RKO (cell line): ENCODE measurements at places on chromosomes 4 and X.

- DNase-seq = no peak
These were observed 36.2 kb downstream of the ZFP42 start for GRCh38 chr4:188031751-188032150.

DNA sequence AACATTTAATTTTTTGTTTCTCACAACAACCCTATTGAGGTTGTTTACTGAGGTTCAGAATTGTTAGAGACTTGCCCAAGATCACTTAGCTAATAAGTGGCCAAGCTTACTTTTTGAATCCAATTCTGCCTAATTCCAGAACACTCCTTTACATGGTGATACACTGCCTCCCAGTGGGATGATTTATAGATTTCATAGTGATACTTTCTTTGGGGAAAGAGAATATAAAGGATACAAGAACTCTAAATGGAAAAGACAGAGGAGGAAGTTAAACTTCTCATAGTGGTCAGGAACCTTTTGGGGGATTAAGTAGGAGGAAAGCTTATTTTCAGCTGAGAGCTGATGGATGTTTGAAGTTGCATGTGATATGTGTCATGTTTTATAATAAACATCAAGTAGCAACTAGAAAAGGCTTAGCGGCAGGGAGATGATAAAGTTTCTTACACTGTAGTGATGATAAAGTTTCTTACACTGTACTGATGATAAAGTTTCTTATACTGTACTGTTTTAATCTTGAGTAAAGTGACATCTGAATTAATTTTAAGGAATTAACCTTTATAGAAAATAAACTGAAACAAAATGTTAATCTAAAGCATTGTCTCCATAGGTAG, 15.3 kb downstream of the STAG2 start:
- peak; percentile 71 for DNase-seq

- no peak for DNase-seq
These were observed 187.5 kb upstream of the ANKRD50 start for GRCh38 chr4:124899997-124900396.

GRCh38 chr4:140078366-140078765, 75.6 kb downstream of the MAML3 start:
- DNase-seq = no peak

DNA sequence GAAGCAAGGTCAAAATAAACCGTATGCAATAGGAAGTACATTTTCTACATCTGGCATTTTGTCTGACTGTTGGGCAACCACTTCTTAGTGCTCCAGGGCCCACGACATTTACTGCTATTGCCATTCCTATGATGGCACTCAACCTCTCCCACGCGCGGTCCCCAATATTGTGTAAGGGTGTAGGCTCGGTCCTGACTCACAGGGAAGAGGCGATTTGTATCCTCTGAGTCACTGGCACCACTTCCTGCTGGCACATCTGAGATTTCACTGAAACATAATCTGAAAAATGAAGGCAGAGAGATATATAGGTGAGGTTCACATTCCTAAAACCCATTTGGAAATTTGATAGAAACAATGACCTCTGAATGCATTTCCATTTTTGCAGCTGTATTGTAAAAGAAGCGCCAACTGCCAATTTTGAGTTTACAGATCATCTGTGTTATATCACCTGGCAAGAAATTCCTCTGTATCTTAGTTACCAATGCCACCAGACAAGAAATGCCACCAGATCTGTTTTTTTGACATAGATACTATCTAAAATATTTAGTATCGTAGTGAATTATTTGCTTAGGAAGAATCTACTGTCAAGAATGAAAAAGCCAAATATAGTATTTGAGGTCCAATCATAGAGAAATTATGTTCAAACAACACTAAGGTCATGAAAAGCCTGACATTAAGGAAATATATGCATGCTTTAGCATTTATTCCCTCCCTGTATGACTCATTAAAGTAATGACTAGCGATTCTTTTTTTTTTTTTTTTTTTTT, 9.8 kb downstream of the EREG start:
- peak; percentile 83 for DNase-seq

DNA sequence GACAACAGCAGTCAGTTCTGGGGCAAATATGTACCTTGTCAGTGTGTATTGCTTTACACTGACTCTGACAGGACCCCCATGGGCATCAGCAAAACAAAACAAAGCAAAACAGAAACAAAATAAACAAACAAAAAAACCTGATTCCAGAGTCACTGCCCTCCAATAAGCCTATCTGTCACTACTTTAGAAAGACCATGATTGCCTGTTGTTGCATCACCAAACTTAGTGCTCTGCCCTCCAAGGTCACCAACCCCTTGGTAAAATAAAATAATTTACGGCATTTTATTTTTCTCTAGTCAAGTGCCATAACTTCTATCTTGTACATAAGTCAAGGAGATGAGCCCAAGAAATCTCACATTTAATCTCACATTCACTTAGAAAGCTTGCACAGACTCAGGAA, 120.9 kb upstream of the ADAMTS3 start:
- DNase-seq = no peak

- no peak for DNase-seq
These were observed 18.9 kb upstream of the ABLIM2 start for GRCh38 chr4:8177552-8177951.

- peak; percentile 15 for DNase-seq
These were observed 1135.7 kb upstream of the AGA start for GRCh38 chr4:178577933-178578332.
